SK-N-SH (cell line): ENCODE measurements at places on chromosomes 16 and 17. TPM values are rescaled to one million over a fixed set of nuclear protein-coding genes. Genes with fewer than 3 reads are reported as not detected.

Gene CDH1
- polyA plus RNA-seq = not detected in 2 replicates

Gene TBX6
- polyA plus RNA-seq = 0.16 and 0.18 TPM in 2 replicates

GRCh38 chr17:67245073-67245693, at the start of gene HELZ:
HELZ (minus strand) TSS chr17:67245196; CDS start chr17:67218804, 26,392 bp downstream.
- peak within 1 kb of the TSS; percentile 85 for H3K27ac ChIP-seq
- H3K4me3 ChIP-seq = peak within 1 kb of the TSS; percentile 92
- peaks cover 10% of the 10 kb centered on the region; the same call in 1 of the 2 replicates for H3K4me1 ChIP-seq
- peak; percentile 98 for DNase-seq
- H3K36me3 ChIP-seq = peaks cover 22% of the 10 kb centered on the region
- H3K27me3 ChIP-seq = no peaks in the 10 kb centered on the region

- no peak overlapping the region for H3K4me3 ChIP-seq
- no peak for DNase-seq
- H3K27ac ChIP-seq = no peak overlapping the region
- H3K4me1 ChIP-seq = peaks cover 7% of the 10 kb centered on the region; the same call in 1 of the 2 replicates
- no peaks in the 10 kb centered on the region for H3K27me3 ChIP-seq
- H3K36me3 ChIP-seq = no peaks in the 10 kb centered on the region
Observed at GRCh38 chr17:39213852-39214251, 11.9 kb downstream of the STAC2 start.

GRCh38 chr17:41656249-41657023, 32.1 kb upstream of the KRT17 start:
- no peak overlapping the region for H3K4me3 ChIP-seq
- H3K36me3 ChIP-seq = no peaks in the 10 kb centered on the region
- no peaks in the 10 kb centered on the region for H3K4me1 ChIP-seq

DNA sequence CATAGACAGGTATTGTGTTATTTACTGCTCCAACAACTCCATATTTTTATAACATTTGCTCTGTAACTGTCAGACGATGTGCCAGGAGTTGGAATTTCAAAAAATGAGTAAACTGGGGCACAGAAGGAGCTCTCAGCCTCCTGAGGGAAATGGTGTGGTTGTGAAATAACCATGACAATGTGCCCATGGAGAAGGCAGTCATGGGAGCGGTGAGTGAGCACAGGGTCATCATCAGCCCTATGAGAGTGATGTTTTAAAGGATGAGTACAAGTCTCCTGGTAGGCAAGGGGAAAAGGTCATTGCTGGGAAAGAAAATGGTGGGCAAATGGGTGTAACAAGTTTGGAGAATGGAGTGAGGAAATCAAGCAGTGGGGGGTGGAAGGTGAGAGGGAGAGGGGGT, 115.0 kb upstream of the SEC14L1 start:
- H3K4me3 ChIP-seq = no peak overlapping the region
- H3K4me1 ChIP-seq = no peaks in the 10 kb centered on the region
- no peak overlapping the region for H3K27ac ChIP-seq

DNA sequence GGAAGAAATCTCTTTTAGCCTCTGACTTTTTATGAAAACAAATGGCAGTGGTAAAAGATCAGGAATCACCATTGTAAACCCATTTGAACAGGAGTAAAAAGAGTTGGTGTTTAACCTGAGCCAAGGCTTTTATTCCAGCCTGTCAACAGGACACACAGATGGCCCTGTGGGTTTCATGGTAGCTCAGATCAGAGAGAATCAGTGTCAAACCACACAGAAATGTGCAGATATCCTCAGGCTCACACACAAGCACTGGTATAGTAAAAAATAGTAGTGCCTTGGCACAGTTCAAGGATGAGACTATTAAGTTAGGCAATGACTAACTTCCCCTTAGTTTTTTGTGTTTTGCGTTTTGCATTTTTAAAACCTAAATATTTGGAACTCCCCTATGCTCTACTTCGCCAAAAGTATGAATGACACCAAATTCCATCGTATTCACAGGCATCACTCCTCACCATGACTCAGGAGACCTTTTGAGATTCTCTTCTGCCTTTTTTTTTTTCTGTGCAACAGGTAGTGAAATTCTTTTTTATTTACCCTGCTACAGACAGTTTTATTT, 1200.0 kb downstream of the CDH11 start:
- H3K27ac ChIP-seq = peak overlapping the region; percentile 88
- no peak overlapping the region; the same call in 1 of the 2 replicates for H3K4me3 ChIP-seq
- no peak for DNase-seq
- H3K36me3 ChIP-seq = no peaks in the 10 kb centered on the region
